ENCODE measurements at places on chromosomes 5 and 9.

- H3K4me3 ChIP-seq = no peak overlapping the region
- no peak for DNase-seq
- H3K4me1 ChIP-seq = no peaks in the 10 kb centered on the region
- no peaks in the 10 kb centered on the region for H3K36me3 ChIP-seq
These were observed 408.1 kb upstream of the PIK3R1 start for GRCh38 chr5:67807439-67807888.

DNA sequence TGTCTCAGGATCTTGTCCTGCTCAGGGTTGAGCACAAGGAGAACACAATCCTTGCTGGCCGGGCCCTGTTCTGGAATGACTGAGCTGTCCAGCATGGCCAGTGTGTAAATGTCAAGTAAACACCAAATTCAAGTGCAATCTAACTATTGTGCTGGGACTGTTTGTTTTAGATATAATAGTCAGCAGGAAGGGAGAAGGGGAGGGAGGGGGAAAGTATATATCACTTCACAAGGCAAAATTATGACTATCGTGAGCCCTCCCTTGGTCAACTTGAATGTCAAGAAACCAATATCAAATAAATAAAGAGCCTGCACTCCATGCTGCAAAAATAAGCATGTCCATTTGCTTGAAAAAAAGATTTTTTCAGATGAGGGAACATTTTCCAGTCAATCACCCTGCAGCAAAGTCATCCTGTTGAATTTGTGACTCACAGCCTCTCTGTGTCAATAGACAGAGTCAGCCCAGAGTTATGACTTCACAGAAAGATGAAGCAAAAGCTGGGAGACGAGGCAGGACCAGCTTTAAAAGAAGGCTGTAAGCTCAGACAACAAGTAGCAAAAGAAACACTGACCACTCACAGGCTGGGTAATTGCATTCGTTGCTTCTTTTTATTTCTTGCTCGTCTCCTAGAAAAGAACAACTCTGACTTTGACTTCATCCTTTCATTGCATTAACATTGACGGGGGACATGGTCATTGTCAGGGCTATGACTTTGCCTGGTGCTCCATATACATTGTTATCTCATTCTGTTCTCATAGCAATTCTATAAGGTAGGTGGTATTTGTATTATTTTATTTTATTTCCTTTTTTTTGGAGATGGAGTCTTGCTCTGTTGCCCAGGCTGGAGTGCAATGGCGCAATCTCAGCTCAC lies 15.3 kb upstream of the KLF4 start:
- H3K27me3 ChIP-seq = no peaks in the 10 kb centered on the region
- no peak overlapping the region for H3K4me3 ChIP-seq
- H3K4me1 ChIP-seq = no peaks in the 10 kb centered on the region
- DNase-seq = no peak
- H3K27ac ChIP-seq = no peak overlapping the region
- no peaks in the 10 kb centered on the region for H3K36me3 ChIP-seq

DNA sequence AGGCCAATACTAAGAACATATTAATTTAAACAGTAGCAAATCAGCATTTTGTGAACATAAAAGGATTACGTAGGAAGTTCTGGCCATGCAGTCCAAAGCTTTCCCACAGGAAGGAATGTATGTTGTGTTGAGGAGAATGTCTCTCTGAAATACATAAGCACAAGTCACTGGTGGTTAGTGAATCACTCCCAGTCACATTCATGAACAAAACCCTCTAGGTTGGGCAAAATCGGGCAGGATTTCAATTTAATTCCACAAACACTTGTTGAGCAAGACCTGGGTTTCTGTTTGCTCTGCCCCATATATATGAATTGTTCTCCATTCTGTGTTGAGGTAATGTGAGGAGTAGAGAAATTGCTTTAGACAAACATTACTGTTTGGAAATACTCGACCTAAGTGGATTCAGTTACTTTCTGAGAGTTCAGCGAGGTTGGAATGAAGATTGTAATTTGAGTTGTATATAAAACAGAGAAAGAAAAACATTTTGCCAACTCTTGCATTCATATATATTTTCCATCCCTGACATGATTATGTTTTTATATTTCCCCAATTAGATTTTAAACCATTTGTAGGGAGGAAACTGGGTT lies 127.6 kb upstream of the RPS23 start:
- peaks cover 12% of the 10 kb centered on the region for H3K4me1 ChIP-seq
- DNase-seq = no peak

DNA sequence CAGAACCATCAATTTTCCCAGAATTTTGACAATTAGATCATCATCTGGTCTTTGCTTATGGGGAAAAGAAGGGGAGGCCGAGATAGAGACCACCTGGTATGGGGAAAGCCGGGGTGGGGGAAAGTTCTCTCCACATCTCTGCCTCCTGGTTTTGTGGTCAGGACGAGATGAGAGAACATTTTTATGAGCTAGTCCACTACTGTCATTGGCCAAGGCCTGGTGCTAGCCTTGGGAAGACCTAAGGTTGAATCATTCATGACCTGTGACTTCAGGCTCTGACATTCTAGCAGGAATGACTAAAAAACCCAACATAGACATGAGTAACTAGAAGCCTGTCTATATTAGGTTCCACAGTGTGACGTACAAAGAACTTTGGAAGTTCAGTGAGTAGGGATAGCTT lies 135.2 kb downstream of the PTTG1 start:
- no peak overlapping the region for H3K27ac ChIP-seq
- no peak overlapping the region for H3K4me3 ChIP-seq
- no peaks in the 10 kb centered on the region for H3K36me3 ChIP-seq
- peaks cover 4% of the 10 kb centered on the region for H3K27me3 ChIP-seq

DNA sequence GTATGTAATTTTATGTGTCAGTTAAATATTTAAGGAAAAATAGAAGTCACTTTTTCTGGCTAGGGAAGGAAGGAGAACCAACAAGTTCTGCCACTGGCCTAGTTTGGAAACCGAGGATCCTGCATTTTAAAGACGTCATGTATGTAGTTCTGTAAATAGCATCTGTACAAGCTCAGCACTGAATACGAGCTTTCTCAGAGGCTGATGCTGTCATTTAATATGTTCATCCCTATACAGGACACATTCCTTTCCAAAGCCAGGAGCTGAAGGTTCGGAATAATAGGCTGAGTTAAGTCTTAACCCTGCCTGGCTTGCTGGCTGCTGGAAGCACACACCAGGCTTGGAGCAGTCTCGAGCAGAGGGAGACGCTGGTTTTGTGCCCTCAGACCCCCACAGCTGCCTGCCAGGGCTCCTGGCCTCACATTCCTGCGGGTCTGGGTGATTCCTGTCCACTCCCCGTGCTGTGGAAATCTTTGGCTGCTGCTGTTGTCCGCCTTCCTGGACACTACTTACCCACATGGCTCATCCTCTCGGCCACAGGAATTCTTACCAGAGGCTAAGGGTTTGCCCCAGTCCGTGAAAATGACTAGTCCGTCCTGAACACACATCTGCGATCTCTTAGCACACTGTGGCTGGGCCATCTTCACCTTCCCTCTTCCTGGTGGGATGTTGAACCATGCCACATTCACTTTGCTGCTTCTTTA lies 36.6 kb downstream of the SLC46A2 start:
- peaks cover 9% of the 10 kb centered on the region for H3K4me1 ChIP-seq
- no peak overlapping the region for H3K27ac ChIP-seq

Measured in endothelial cell (in vitro differentiated cells).